ENCODE measurements at places on chromosomes 16 and 17. TPM values are rescaled to one million over a fixed set of nuclear protein-coding genes. Genes with fewer than 3 reads are reported as not detected.

DNA sequence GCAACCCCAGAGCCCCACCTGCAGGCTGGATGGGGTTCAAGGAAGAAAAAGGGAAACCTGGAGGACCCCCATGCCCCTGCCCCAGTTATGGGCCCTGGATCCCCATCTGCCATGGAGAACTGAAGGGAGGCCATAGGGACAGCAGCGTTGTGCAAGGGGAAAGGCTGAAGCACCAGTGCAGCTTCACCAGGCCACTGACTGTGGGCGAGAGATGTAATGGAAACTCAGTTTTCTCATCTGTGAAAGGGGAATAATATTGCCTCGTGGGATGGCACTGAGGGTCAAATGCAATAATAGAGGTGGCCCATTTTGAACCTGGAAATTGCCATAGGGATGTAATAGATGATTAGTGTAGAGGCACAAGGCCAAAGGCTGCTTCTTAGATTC lies 9.9 kb upstream of the TSPOAP1 start:
- no peak for DNase-seq

GRCh38 chr16:84511831-84512230 lies 7.4 kb upstream of the MEAK7 start:
- no peak for DNase-seq

KRTAP3-1 gene
- not detected for polyA plus RNA-seq

KRTAP9-2 gene
- polyA plus RNA-seq = not detected

GRCh38 chr17:55366020-55366481 lies 55.6 kb downstream of the MMD start:
- no peak for DNase-seq

DNA sequence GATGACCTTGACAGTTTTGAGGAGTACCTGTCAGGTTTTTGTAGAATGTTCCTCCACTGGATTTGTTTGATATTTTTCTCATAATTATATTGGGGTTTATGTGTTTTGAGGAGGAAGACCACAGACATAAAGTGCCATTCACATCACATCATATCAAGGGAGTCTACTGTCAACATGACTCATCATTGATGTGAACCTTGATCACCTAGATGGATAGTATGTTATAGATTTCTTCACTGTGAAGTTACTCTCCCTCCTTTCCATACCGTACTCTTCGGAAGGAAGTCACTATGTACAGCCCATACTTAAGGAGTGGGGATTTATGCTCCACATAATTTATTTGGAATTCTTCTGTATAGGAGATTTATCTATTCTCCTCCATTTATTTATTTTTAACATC lies 23.2 kb downstream of the PRSS54 start:
- no peak for DNase-seq

OR3A2 gene
- polyA plus RNA-seq = not detected

Data from small intestine (tissue), 16 donors.